NCI-H774 (cell line): ENCODE measurements at places on chromosomes 6 and 20.
A peak's percentile ranks its signal among the peaks of the same experiment; 100 is the strongest.

GRCh38 chr6:33279971-33280511 lies 3.1 kb downstream of the B3GALT4 start:
- DNase-seq, result no peak

- no peak for DNase-seq
Observed at GRCh38 chr20:33352258-33353012, 48.9 kb downstream of the CDK5RAP1 start.

DNA sequence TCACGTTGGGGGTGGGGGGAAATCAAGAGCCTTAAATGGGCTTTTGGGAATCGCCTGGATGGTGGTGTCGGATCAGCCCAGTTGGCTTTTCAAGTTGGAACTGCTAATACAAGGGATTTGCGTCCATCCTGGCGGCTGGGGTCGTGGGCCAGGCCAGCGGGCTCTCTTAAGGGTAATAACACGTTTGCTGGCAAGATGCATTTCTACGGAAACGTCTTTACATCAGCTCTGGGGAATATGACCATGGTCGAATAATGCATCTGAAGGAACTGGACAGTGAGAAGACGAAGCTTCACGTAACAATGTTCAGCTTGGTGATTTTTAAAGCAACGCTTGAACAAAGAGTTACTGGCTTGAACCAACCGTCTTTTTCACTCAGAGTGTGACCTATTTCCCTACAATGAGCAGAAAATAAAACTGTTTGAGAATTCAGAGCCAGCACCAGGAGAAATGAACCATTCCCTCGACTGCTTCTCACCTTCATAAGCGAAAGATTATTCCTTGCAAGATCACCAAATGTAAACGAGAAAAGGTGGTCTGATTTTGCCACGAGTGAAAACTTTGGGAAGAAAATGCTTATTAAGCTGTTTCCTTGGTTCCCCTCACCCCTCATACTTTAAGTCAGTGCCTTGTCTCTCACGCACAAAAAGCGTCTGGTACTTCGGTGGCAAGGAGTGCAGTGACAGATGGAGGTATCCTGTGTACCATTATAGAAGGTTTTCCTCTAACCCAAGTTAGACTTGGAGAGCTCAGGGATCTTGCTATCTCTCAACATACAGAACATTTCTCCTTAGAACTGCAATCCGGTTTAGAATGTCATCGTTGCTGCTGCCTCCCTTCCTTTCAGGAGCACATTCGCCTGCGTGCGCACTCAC lies 1.4 kb upstream of the MARCKS start:
- peak; percentile 85 for DNase-seq

GRCh38 chr20:19758133-19758500 lies at the start of gene RIN2:
TSS of gene RIN2 (plus strand) at chr20:19758258. CDS start at chr20:19889602, 131,344 bp downstream.
- DNase-seq, result peak; percentile 58

DNA sequence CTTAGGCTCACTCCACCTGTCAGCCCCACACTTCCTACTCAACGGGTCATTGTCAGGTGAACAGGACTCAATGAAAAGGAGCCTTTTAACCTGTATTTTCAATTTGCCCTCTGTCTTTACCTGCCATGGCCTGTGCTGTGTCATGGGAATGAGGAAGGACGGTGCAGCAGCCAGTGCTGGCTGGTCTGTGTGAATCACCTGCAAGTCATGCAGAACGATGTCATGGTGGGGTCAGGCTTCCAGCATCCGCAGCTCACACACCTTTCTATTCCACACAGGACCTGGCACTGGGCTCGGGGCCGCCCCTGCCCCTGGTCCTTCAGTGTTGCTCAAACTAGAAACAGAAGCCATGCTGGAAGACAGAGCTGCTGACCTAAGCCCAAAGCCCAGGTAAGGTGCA lies 188.7 kb upstream of the GMDS start:
- DNase-seq, result no peak
